ENCODE measurements at places on chromosomes 3 and 15.
A peak's percentile ranks its signal among the peaks of the same experiment; 100 is the strongest.

DNA sequence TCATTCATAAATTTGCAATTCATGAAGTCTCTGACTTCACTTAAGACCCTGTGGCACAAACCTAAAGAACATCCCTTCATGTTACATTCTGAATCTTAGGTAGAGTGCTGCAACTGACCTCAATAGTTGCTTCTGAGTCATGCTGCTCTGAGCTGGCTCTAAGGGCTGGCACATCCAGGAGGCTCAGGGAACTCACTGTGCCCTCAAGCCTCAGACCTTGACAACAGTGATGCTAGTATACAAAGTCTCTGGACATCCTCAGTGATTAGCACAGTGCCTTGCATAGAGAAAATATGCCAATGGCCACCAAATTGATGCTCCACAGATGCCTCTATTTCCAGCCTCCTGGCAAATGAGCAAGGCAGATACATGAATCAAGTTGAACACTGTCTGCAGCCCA, 740.9 kb upstream of the LMCD1 start:
- no peak for DNase-seq

GRCh38 chr3:120161902-120162301, 67.7 kb upstream of the GSK3B start:
- no peak for DNase-seq

- no peak for DNase-seq
Observed at GRCh38 chr15:68574046-68574445, 4.7 kb upstream of the CORO2B start.

DNA sequence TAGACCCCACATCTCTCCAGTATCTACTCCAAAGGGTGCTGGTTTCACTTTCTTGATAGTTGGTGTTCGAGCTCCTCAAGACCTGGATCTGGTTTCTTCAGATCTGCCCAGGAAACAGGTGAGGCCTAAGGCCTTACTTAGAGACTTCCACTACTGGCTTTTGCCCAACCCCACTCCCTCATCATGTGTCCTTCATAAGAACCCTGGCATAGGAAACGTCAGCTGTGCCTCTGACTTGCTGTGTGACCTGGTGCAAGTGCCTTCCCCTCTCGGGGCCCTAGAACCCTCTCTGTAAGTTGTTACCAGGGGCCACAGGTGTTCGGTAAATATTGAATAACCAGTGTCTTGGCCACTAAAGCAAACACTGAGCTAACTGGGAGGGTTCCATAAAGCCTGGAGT, 3.9 kb downstream of the OXTR start:
- no peak for DNase-seq

GRCh38 chr3:67654099-67654843, at the start of gene SUCLG2:
Gene SUCLG2, minus strand, starts transcription at chr3:67654612. Its CDS starts 26 bp downstream, at chr3:67654586.
- peak; percentile 94 for DNase-seq

DNA sequence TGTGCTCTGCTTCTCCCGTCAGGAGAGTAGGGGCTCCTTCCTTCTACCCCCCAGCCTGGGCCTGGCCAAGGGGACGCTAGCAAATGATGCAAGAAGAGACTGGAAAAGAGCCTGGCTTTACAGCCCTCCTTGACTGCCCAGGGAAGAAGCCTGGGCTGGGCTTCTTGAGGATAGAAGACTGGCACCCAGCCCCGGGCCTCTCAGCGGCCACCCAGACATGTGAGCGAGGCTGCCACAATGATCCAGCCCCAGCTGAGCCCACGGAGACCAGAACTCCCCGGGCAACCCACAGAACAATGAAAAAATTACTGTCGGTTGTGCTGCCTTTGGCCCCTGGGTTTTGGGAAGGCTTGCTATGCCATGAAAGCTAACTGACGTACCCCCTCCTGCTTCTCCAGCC, 100.6 kb upstream of the PRR20G start:
- DNase-seq, result no peak

- no peak for DNase-seq
Observed at GRCh38 chr3:150222691-150223489, 185.2 kb upstream of the TSC22D2 start.

GRCh38 chr3:49785565-49786356, 581 bp downstream of the IP6K1 start:
- DNase-seq, result peak; percentile 70

DNA sequence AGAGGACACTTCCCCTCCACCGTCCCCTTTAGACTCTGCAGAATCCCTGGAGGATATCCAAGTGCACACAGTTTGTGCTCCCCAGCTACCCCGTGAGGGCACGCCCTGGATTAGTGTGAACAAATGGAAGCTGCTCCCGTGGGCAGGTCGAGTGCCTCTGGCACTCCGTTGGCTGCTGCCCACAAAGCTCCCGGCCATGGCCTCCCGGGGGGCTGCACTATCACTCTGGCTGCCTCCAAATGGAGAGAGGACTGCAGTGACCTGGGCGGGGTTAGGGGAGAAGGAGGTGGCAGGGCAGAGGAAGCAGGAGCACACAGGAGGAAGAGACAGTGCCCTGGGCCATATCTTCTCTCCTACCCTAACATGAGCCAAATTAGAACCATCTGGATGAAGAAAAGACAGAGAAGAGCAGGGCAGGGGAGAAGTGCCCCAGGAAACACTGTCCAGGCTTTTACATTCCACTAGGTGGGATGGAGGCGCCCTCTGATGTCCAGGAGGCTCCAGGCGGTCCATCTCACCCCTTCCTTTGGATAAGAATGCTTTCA, 29.4 kb upstream of the ACAD9 start:
- DNase-seq, result peak; percentile 16

All from adipocyte (in vitro differentiated cells).